ENCODE measurements at places on chromosomes 12 and 14.

DNA sequence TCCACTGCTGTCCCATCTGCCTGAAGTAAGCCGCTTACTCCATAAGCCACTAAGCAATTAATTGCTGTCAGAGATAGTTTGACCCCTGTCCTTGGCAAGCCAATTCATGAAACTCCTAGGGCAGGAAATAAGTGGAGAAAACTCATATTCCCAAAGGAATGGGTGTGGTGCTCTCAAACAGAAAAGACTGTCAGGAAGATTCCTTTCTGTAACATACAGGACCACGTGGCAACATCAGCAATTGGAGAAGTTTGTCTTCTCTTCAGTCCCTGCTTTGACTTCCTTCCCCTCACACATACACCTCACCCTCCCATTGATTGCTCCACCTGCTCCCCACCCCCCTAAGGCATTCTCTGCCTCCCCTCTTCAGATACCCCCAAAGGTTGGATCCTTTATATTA lies 36.2 kb upstream of the MDM1 start:
- no peak for DNase-seq

- no peak for DNase-seq
These were observed 114.0 kb downstream of the ETNK1 start for GRCh38 chr12:22738945-22739344.

DNA sequence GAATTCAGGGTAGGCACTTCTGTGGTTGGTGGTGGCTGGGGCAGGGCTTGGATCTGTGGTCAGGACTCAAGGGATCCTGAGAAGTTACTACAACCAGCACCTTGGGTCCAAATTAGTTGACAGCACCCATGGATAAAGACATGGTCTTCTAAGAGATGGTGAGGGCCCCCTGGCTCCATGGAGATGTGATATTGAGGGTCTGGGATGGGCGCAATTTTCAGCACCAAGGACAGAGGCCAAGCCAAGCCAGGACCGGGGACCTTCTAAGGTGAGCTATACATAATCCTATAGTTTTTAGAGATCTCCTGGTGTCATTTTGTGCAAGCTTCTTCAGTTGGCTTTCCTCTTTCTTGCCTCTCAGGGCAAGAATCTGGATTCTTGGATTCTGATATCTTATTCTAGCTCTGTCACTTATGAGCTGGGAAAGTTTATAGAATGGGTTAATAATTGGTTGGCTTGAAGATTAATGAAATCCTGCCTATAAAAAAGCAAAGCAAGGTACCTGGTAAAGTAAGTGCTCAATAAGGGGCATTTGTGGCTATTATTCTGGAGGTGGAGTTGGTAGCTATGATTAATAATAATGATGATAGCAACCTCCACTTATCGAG lies 130.1 kb upstream of the LHX5 start:
- no peak for DNase-seq

- no peak for DNase-seq
These were observed 28.4 kb upstream of the NEDD1 start for GRCh38 chr12:96878704-96879103.

DNA sequence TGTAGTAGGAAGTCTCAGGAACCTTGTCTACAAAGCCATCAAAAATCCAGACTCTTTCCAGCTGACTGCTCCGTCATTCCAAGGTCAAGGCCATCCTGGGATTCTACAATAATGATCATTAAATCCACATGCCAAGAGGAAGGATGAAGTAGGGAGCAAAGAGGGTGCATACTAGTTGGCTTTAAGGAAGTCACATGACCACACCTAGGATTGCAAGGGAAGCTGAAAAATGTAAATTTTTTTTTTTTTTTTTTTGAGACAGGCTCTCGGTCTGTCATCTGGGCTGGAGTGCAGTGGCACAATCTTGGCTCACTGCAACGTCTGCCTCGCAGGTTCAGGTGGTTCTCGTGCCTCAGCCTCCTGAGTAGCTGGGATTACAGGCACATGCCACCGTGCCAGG lies 7.3 kb upstream of the MRPL42 start:
- no peak for DNase-seq

GRCh38 chr12:131204416-131205274 lies 250.9 kb downstream of the ADGRD1 start:
- no peak for DNase-seq

DNA sequence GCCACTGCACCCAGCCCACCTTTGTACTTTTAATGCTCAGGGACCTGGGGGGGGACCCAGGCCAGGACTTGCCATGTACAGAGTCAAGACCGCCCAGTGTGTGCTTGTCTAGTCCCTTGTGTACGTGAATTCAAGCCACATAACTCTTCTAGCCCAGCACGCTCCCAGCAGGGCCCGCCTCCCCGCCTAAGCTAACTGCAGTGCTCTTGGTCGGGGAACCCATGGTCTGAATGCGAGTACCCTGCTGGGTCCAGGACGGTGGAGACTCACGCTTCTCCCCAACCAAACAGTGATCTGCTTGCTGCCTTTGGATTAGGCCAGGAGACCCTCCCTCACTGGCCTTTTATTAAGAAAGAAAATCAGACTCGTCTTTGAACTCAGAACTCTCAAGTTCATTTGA lies 23.3 kb downstream of the CD9 start:
- DNase-seq: no peak

All from GM19239 (cell line).